Left cardiac atrium (tissue), 4 donors: ENCODE measurements at places on chromosomes 5 and 9. TPM values are rescaled to one million over a fixed set of nuclear protein-coding genes. Genes with fewer than 3 reads are reported as not detected.

PCDHA10 gene
- 0.55 TPM for total RNA-seq

APBA1 gene
- 8.4 TPM for total RNA-seq

GRCh38 chr9:109110329-109111021 is 9.3 kb downstream of the TMEM245 start:
- DNase-seq, result no peak

DNA sequence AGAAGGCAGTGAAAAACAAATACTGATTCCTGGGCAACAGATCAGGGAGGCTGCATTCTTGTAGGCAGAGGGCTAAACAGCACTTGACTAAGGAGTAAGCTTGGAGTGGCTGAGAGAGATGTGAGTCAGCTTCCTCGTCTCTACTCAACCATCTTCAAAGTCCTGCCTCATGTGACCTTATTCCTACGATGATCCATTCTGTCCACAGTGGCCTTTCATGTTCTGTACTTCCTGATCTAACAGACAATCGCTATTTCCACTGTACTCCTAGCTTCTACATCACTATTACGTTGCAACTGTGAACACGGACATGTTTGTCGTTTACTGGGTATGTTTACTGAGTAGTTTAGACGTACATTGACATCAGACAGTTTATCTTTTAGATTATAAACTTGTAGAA is 365.4 kb downstream of the ARL15 start:
- no peak for DNase-seq
